ENCODE measurements at places on chromosomes 1 and 21. TPM values are rescaled to one million over a fixed set of nuclear protein-coding genes. Genes with fewer than 3 reads are reported as not detected.

GRCh38 chr1:3067671-3068563 is 1.1 kb upstream of the PRDM16 start:
- DNase-seq: no peak

DNA sequence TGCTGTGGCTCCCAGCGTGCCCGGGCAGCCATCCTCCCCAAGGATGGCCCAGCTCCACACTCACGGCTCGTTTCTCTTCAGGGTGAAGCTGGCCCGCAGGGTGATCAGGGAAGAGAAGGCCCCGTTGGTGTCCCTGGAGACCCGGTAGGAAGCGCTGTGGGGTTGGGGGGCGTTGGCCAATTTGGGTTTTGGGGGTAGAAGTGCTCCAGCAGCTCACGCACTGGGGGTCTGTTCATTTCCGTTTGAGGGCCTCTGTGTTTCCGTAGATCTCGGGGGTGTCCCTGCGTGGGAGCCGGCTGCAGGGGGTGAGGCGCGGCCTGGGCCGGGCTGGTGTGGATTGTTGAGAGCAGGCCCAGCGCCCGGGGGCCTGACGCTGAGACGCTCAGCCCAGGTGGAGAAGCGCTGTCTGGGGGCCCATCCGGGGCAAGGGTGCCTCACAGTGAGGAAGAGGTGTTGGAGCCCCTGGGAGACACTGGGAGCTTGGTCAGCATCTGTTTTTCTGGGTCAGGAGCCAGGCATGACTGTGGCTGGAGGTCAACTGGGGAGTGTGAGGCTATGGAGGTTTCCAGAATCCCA is 12.6 kb downstream of the COL6A1 start:
- no peak for DNase-seq

DNA sequence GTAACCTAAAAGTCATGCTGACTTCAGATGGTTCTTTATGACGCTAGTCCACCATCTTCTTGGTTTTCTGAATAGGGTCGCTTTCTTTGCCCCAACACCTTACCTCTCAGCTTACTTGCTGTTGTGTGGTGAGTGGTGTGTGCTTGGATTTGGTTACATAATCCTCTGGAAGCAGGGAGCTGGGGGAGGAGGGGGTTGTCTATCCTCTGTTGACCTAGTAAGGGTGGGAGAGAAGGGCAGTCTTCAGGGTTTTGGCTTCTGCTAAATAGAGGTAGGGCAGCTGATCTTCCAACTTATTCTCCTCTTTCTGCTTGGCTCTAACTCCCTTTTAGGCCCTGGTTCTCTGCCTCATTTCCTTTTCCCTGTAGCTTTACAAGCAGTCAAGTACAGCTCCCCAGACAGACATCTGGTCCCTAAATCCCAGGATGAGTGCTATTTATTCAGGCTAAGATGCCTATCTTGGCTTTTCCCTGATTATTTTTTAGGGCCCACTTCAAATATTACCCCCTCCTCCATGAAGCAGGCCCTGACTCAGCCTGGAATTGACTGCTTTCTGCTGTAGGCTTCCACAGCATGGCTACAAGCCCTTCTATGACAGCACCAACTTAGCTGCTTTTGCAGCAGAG is 6.4 kb upstream of the REN start:
- DNase-seq: no peak

Gene GLMN
- polyA plus RNA-seq: 17.3 TPM

Gene FMN2
- 1.4 TPM for polyA plus RNA-seq

DNA sequence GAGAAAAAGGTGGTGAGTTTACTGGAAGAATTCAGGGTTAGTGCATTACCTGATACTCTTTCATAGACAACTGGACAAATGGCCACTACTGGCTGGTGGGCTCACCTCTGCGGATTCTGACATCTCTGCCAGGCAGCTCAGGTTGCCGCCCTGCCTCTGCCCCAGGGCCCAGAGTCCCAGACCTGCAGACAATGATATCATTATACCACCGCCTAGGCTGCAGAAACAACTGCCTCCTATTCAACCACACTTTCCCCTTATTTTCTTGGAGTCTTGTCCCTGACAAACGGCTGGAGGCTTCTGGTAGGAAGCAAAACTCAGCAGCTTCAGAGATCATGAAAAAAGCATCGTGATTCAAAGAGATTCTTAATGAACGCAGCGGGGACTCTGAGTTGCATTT is 37.0 kb downstream of the IRF2BP2 start:
- no peak for DNase-seq

DNA sequence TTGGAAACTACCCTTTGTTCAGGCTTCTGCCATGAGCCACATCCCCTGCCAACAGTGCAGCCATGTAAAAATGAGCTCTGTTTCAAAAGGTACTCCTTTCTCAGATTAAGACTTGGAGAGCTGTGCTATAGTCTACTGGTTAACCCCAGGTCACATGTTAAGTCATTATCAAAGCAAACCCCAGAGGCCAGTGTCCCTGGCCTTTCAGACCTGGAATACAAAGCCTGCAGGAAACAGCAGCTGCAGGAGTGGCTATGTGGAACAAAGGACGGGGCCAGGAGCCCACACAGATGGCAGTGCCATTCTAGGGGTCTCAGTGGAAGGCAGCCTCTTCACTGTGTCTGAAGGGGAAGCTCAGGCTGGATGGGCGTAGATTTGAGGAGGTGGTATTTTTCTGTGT is 6.7 kb downstream of the ZNF496 start:
- DNase-seq: no peak

Gene UMODL1
- polyA plus RNA-seq: not detected

GRCh38 chr1:103489935-103490334 is 35.6 kb upstream of the RNPC3 start:
- no peak for DNase-seq

Gene GBP7
- polyA plus RNA-seq: not detected

GRCh38 chr1:21326861-21327344 is 36.6 kb upstream of the ECE1 start:
- DNase-seq: no peak

Gene UTP25
- 6.6 TPM for polyA plus RNA-seq

DNA sequence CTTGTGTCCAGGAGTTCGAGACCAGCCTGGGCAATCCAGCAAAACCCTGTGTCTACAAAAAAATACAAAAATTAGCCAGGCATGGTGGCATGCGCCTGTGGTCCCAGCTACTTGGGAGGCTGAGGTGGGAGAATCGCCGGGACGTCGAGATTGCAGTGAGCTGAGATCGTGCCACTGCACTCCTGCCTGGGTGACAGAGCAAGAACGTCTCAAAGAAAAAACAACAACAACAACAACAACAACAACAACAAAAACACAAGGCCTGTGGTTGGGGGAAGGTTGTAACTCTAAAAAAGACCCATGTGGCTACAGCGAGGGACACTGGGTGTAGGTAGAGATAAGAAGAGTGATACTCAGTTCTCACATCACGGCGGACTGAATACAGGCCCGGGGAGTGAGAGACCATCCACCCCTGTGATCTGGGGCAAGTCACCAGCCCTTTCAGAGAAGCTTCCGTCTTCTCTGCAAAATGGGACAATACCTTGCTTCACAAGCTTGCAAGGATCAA is 848 bp upstream of the CDC42 start:
- DNase-seq: no peak

DNA sequence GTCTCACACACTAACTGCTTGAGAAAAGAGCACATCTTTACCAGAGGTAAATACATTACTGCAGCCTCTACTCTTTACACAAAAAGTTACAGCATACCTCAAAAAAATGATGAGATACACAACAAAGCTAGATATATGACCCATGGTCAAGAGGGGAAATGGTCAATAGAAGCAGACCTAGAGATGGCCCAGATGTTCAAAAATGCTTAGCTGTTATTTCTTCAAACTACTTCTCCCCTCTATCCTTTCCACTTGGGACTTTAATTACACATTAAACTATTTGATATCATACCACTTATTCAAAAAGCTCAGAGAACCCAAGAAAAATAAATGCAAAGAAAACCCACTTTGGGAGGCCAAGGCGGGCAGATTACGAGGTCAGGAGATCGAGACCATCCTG is 12.8 kb downstream of the BRWD1 start:
- no peak for DNase-seq

Gene OR2T33
- polyA plus RNA-seq: not detected

Gene TMEM200B
- 6.7 TPM for polyA plus RNA-seq

- DNase-seq: no peak
These were observed 196.6 kb downstream of the MATN1 start for GRCh38 chr1:30526652-30527345.

Gene TSACC
- 0.98 TPM for polyA plus RNA-seq

DNA sequence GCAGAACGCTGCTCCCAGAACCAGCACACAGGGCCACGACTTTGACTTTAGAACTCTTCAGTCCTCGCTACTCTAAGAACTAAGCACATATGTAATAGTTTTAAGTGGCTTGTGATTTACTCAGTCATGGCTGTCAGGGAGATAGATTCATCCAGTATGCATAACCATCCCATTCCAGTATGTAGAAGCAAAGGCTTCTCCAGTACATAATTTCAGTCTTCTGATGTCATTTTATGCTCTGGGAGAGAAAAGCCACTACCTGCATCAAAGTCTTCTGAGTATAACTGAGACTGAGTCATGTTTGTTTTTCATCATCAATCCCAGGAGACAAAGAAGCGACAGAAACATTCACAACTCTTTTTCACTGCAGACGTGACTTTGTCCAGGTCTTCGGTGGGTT is 885.7 kb downstream of the PLA2G4A start:
- no peak for DNase-seq

Measured in muscle of arm (tissue), 14 donors.